ENCODE measurements at places on chromosomes 3 and 15.
A peak's percentile ranks its signal among the peaks of the same experiment; 100 is the strongest.

DNA sequence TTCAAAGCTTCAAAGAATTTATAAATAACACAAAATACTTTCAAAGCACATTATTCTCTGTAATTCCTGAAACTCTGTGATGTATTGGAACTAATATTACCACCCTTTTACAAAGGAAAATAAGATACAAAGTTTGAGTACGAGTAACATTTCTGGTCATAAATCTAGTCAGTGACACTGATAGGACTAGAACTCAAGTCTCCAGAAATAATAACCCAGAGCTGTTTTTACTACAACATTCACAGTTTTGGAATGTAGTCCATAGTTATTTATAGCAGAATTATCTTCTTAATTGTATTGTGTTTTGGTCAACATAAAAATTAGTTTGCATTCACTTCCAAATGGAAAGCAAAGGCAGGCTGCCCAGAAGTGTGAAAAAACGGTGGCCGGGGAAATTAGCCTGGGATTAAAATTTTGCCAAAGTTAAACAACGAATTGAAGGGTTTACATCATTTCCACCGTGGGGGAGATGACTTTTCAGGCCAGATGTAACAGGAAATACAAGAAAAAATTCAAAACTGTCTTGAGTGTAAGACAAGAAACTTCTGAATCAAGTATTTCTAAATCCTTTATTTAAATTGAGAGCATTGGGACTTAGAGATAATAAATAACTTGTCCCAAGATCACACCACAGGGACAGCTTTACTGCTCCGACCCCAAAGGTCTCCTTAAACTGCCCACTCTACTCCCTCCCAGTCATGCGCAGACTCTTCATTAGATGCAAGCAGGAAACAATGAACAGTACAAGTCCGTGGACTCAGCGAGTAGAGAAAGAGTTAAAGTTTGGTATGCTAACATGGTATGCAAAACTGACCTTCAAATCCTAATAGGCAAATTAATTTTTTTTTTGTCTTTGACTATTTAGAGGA is 74.3 kb upstream of the VGLL4 start:
- no peak for DNase-seq

GRCh38 chr15:73794443-73795133 is 41.4 kb upstream of the INSYN1 start:
- DNase-seq: no peak

DNA sequence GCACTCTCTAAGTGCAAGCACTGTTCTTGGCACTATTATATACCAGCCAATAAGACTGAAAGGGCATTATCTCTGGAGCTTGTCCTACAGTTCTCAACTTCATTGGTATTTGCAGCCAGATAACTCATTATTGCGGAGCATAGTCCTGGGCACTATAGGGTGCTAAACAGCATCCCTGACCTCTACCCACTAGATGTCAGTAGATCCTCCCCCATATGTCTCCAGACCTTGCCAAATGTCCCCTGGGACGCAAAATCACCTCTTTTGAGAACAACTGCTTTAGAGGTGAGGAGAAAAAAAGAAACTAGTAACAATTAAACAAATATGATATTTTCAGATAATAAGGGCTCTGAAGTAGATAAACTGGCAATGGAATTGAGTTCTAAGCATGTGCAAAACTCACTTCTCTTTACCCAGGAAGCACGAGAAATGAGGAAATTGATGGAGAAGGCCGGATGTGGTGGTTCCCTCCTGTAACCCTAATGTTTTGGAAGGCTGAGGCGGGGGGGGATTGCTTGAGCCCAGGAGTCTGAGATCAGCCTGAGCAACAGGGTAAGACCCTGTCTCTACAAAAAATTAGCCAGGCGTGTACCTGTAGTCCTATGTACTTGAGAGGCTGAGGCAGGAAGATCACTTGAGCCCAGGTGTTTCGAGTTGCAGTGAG is 61.4 kb downstream of the FRMD4B start:
- no peak for DNase-seq

DNA sequence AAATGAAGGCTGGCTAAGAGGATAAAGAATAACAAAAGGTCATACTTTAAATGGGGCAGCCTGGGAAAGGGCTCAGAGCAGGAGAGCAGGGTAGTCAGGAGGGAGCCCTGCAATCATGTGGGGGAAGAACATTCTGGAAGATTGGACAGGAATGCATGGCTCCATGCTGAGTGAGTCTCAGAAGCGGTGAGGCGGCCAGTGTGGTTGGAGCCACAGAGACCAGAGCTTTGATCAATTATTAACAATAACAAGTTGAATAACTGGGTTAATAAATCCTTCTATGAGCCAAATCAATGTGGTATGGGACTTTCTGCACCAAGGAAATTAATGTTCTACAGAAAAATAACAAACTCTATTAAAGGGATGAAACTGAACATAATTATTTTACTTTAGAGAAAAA is 57.9 kb upstream of the DCUN1D1 start:
- no peak for DNase-seq

DNA sequence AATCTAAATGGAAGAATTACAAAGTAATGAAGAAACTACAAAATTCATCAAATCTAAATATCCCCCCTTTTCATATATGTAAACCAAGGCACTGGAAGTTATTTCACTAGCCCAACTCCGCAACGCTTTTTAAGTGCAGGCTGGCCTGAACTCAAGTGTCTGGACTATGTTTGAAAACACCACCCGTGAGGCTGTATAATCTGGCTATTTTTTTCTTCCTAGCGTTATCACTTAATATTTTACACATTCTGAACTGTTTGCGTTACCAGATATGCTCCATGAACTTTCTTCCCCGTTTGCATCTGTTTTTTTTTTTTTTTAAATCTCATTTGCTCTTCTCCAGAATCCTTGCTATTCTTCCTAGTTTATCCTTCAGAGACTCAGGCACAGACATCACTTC is 619.5 kb upstream of the CBLB start:
- no peak for DNase-seq

DNA sequence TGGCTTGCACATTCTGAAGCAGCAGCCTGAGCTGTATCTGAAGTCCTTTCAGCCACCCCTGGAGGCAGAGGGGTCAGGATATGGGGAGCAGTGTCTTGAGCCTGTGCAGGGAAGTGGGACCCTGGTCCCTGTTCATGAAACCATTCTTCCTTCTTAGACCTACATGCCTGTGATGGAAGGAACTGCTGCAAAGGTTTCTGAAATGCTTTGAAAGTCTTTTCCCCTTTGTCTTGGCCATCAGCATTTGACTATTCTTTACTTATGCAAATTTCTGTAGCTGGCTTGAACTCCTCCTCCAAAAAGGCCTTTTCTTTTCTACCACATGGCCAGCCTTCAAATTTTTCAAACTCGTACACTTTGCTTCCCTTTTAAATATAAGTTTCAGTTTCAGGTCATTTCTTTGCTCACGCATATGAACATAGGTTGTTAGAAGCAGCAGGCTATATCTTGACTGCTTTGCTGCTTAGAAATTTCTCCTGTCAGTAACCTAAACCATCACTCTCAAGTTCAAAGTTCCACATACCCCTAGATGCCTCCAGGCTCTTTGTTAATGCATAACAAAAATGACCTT is 62.3 kb downstream of the GALK2 start:
- no peak for DNase-seq

GRCh38 chr3:78969483-78969882 is 798.3 kb downstream of the ROBO1 start:
- no peak for DNase-seq

DNA sequence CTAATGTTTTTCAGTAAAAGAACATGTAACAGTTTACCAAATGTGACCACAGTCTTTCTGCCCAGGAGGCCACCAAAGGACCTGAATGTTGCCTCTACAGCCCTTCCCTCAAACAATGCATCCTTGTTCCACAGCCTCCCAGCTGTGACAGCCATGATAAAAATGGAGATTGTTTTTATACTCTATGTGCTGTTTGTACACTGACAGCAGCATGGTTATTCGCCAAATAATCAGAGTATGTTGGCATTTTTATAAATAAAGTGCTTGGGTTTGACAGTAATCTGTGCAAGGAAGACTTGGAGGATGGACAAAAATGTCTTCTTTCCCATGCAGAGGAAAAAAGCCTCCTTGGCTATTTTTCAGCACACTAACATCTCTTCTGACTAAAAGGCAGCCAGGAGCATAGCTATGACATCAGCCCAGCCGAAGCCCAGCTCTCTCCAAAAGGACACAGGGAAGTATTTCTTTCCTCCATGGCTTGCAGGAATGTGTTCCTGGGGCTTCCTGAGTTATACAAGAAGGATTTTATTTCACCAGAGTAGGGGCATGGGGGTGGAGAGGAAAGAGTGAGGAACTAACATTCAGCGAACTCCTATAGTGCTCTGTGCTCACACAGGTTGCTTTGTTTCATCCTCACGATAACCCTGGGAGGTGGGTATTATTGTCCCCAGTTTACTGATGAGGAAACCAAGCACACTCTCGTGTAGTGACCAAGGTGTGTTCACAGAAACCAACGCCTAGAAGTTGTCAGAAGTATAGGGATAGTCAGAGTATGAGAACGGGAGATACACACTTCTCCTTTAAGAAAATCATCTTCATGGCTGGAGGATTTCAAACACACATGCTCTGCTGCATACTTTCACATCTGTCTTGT is 339.7 kb downstream of the MECOM start:
- DNase-seq: no peak

- DNase-seq: peak; percentile 14
Observed at GRCh38 chr15:68783226-68784058, 37.3 kb downstream of the ANP32A start.

GRCh38 chr3:100348727-100349126 is 14.2 kb downstream of the NIT2 start:
- no peak for DNase-seq

DNA sequence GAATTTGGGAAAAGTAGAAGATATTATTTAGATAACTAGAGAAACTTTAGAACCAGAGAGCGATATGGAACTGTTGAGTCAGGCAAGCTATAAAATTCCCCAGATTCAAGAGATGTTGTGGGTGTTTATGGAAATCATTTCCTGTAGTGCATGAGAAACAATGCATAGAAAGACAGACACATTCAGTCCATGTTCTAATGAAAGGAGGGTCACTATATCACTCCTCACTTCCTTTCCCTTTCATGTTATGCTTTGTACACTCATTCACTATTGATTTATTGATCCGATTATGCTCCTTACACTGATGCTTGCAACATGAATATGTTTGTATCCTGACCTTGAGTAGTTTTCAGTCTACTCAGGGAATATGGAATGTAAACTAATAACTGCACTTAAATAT is 1459.9 kb upstream of the ALCAM start:
- no peak for DNase-seq

GRCh38 chr15:72890043-72890442 is 106.5 kb upstream of the ADPGK start:
- DNase-seq: no peak

- DNase-seq: no peak
Observed at GRCh38 chr3:174862101-174862500, 3.0 kb downstream of the NAALADL2 start.

DNA sequence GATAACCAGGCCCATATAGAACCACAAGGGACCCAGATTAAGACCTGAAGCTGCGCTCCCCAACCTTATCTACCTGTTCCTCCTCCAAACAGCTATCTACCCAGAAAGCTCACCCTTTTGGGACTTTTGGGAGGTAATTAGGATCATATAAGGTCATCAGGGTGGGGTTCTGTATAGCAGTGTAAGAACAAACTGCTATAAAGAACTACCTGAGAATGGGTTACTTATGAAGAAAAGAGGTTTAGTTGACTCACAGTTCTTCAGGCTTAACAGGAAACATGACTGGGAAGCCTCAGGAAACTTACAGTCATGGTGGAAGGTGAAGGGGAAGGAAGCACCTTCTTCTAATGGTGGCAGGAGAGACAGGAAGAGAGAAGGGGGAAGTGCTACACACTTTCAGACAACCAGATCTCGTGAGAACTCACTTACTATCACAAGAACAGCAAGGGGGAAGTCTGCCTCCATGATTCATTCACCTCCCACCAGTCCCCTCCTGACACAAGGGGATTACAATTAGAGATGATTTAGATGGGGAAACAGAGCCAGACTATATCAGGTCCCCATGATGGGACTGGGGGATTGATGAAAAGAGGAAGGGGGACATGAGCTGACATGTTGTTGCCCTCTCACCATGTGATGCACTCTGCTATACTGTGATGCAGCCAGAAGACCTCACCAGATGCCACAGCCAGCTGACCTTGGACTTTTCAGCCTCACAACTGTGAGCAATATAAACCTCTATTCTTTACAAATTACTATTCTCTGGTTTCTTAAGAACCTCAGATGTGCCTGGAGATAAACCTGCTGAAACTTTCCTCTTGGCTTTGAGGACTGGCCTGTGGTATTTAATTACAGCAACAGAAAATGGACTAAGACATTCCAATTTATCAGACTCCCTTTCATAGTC is 15.3 kb upstream of the FMN1 start:
- no peak for DNase-seq

DNA sequence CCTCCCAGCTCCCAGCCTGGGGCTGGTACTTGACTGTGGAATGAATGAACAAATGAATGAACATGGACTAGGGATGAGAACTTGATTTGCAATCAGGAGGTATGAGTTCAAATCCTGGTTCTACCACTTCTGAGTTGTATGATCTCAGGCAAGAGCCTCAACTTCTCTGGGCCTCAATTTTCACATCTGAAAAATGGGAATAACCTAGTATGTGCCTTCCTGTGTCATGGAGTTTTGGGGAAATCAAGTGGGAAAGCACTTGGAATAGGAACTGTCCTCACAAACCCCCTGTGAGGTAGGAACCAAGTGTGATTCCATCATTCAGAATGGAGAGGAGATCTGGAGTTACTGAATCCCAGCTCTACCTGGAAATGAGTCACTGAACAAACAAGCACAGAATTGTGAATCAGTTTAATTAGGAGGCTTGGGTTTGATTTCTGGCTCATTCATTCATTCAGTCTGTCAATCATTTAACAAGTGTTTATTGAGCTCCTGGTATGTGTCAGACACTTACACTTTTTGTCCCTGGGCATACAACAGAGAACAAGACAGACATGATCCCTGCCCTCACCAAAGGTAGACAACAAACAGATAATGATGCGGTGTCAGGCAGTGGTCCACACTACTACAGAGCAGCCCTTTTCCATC is 29.7 kb downstream of the DNASE1L3 start:
- DNase-seq: no peak

- DNase-seq: no peak
Observed at GRCh38 chr3:138825336-138825735, 9.4 kb downstream of the PIK3CB start.

DNA sequence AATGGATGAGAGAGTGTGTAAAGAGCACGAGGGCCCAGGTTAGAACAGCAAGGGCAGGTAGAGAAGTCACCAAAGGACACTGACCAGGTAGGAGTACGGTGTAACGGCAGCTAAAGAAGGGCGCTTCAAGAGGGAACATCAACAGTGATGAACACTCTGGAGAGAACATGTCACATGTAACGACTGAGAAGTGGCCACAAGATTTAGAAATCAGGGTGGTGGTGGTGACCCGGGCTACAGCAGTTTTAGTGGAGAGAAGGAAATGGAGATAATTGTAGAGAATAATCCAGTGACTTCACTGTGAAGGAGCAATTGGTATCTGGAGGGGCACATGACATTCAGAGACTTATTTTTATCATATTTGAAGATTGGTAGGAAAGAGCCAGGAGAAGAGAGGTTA is 1.2 kb upstream of the C15orf40 start:
- no peak for DNase-seq
